IPS DF 6.9 (cell line): ENCODE measurements at places on chromosomes 13 and 19.
A peak's percentile ranks its signal among the peaks of the same experiment; 100 is the strongest.

DNA sequence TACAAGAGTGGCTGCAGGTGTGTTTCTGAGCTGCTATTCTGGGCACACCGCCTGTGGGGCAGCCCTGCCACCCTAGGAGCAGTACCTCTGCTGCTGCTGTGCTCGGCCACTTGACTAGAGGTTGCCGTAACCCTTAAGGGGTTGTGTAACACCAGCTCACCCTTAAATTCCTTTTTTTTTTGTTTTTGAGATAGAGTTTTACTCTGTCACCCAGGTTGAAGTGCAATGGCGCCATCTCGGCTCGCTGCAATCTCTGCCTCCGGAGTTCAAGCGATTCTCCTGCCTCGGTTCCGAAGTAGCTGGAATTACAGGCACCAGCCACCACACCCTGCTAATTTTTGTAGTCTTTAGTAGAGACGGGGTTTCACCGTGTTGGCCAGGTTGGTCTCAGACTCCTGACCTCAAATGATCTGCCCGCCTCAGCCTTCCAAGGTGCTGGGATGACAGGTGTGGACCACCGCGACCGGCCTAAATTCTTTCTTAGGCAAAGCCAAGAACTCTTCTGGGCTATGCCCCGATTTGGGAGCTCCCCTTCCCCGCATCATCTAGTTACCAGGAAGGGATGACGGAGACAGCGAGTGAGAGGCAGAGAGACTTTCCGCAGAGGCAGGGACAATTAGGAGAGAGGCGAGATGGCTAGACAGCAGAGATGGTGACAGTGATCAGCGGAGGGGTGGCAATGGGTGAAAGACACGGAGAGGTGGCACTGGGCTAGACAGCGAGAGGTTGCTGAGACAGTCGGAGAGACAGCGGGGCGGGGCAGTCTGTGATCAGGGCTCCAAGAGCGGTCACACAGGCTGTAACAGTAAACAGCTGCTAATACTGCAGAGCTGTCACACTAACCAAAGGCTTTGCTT lies 4.4 kb upstream of the LILRA5 start:
- no peak for DNase-seq

DNA sequence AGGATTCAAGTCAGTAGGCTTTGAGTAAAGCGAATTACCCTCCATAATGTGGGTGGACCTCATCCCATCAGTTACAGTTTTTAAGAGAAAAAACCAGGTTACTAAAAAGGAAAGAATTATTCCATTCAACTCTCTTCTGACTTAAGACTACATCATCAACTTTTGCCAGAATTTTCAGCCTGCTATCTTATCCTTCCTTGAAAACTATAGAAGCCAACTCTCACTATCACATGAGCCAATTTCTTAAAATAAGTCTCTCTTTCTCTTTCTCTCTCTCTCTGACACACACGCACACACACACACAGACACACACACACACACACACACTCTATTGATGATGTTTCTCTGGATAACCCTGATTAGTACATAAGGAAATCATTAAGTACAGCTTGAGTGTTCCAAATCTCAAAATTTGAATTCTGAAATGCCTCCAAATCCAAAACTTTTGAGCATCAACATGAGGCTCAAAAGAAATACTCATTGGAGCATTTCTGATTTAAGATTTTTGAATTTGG lies 217.0 kb upstream of the PRR20A start:
- DNase-seq, result no peak

DNA sequence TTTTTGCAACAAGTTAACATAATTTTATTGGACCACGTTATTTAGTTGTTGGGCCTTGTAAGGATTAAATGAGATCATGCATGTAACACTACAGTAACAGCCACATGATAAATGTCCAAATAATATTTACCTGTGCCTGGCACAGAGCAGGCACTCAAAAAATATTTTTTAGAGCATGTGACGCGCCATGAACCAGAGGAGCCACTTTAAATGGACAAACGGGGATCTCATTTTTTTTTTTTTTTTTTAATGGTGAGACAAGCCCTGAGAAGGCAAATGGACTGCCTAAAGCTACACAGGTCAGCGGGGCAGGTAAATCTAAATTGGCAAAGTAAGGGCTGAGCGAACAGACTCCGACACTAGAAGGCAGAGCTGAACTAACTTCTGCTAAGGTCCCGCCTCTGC lies 840 bp upstream of the RPS19 start:
- no peak for DNase-seq

DNA sequence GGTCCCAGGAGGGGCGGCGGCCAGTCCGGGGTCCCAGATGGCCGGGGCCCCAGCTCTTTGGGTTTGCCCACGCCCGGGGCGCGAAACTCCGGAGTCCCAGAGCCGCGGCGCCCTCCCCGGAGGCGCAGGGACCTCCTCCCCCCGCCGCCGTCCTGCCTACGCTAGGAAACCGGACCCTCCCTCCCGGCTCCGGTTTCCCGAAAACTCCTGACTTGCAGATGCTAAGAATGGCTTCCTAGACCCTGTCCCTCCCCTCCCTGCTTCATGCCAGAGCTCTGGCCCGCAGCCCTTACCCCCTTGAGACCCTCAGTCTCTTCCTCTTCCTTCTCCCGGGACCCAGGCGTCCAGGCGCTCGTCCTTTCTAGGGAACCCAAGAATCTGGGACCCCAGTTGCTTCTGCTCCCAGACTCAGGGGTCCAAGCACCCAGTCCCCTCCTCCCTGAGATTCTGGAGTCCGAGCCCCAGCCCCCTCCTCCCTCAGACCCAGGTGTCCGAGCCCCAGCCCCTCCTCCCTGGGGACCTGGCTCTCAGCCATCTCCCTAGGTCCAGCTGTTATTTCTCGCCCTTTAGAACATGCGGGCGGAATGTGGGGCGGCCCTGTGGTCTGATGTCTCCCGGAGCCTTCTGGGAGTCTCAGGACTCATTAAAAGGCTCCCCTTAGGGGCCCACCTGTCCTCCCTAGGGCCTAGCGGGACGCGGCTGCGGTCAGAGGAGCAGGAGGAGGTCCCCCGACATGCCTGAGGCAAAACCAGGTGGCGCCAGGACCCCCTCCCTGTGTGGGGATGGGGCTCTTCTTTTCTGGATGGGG lies at the start of gene MYBPC2:
Gene MYBPC2, plus strand, starts transcription at position 672 of the 808 bp plus-strand sequence. Its CDS starts 62 bp downstream, at position 734.
- DNase-seq, result no peak

- peak; percentile 45 for DNase-seq
These were observed 281.0 kb downstream of the ATP8A2 start for GRCh38 chr13:25652764-25653163.

DNA sequence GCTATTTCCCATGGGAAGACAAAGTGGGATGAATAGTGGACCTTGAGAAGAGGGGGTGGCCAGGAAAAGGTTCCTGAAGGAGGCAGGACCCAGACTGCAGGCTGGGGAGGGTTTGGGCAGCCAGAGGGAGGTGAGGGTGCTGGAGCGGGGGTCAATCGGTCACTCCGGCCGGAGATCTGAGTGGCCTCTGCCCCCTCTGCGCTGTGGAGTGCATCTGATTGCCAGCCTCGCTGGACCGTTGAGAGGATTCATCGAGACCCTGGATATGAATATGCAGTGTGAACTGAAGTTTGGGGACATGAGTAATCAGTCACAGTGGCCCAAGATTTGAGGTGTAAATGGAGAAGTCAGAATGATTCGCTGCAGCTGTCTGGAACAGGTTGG lies 5.5 kb upstream of the ZNF580 start:
- DNase-seq, result no peak

DNA sequence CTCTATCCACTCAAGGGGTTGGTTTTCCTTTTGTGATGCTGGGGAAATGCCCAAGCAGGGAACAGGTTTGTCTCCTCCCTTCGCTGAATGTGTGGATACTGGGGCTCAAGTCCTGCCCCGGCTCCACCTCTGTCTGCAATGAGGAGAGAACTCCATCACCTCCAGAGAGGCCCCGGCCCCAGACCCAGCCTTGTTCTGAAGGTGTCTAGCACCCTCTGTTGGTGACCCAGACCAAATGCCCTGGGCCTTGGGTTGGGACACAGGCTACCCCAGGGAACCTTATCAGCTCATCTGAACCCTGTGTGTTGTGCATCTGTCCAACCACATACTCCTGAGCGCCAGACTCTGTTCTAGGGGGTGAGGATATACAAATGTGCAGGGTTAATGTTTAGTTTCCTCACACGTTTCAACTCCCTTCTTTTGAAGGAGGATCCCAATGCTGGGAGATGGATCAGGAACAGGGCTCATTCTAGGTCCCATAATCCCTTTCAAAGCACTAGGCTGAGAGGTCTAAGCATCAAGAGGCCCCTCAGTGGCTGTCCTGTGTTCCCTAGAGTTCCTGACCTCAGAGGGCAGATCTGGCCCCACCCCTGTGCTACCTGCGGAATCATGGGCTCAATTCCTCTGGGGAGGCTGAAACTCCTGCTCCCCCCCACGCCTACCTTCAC lies 112.5 kb upstream of the SLC7A1 start:
- peak; percentile 61 for DNase-seq

DNA sequence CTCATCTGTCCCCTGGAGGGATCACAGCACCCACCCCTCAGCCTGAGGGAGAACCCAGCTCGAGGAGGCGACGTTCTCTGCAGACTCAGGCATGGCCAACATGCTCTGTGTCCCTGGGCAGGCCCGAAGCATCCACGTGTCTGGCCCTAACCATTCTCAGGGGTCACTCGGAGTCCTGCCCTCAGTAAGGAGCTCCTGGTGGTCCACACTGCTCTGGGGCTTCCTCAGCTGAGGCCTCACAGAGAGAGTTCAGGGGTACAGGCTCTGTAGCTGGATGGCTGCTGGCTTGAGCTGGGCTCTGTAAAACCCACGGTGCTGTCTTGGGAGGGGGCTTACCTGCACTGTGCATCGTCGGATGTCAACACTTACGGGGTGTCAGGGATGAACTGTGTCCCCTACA lies 4.4 kb upstream of the SIGLEC8 start:
- DNase-seq, result no peak

DNA sequence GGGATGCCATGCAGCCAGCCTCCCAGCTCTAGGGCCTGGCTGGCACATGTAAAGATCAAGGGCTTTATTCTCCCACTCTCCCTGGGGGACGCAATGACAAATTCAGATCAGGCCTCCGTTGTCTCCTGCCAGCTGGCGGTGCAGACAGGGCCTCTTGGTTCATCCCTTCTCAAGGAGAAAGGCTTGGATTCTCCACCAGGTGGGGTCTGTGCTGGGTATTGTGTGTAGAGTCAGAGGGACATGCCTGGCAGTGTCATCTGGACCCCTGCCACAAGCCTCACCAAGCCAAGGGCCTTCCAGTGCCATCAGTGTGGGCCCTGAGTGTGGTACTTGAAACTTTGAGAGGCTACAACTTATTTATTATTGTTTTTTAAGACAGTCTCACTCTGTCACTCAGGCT lies 8.4 kb upstream of the PTPRS start:
- DNase-seq, result no peak

GRCh38 chr13:99357941-99358340 lies 50.7 kb upstream of the GPR183 start:
- DNase-seq, result no peak

DNA sequence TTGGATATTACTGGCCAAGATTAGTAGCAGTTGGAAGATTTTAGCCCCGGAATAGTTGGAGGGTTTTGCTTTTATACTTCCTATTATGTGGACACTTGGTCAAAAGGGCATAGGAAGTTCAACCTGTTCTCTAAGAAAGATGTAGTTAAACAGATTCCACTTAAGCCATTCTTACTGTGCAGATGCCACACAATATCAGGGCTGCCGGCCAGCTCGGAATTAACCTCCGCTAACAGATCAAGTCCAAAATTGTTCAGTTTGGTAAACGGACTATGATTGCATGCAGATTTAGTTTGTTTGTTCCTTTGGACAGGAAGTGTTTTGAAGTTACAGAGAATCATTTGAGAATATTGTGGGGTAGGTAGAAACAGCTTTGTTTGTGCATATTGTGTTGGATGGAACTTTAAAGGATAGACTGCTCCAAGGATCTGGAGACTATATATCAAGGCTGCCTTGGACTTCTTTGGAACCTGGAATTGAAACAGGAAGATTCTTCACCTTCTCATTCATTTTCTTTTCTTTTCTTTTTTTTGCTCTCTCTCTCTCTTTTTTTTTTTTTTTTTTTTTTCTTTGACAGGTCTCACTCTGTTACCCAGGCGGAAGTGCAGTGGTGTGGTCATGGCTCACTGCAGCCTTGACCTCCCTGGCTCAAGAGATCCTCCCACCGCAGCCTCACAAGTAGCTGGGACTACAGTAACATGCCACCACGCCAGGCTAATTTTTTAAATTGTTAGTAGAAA lies 5.0 kb upstream of the SPRY2 start:
- no peak for DNase-seq

DNA sequence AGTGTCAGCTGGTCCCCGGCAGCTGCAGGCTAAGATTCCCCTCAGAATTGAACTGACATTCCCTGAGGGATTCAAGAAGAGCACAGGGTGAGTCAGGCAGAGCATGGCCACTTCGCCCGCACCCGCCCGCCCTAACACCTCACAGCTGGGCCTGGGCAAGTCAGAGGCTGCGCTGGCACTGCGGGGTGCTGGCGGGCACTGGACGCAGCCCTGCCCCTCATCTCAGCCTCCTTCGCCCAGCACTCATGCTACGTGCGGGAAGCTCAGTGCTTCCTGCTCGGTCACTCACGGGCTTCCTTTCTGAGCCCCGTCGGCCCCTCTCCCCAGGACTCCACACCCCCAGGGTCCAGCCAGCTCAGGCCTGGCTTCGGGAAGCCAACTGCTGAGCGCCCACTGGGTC lies 56.9 kb downstream of the MLLT1 start:
- no peak for DNase-seq

DNA sequence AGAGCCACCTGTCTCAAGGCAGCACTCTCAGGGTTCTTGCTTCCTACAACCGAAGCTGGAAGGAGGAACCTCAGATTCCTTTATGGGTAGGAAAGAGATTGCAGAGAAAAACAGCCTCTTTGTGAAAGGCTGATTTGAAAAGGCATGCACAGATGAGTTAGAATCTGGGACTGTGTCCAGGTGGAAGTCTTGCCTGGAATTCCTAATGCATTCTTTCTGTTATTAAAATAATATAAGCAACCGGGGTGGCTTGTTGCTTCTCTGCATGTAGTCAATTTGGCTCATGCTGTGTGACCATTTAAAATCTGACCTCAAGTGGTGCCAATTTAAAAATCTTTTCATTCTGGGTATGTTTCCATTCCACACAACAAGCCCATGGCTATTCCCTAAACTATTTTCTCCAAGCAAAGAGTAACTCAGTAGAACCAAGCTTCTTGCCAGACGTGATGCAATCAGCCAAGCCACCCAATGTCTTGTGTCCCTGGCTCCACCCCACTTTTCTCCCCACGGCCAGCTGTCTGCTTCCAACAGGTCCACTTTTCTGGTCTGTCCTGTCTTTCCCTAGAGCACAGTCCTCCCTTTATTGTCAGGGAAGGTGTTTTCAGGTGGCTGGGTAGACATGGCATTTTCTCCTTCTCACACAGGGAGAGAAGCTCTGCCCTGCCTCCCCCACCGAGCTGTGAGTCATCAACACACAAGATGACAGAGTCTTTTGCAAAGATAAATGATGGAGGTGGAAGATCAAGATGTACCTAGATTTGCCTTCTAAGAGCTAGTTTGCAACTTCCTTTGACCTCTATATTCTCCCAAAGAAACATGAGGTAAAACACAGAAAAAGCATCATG lies 394.3 kb downstream of the FOXO1 start:
- DNase-seq, result no peak

- no peak for DNase-seq
These were observed 299.1 kb upstream of the OBI1 start for GRCh38 chr13:78958006-78958405.
